ENCODE measurements at places on chromosomes 4 and X. TPM values are rescaled to one million over a fixed set of nuclear protein-coding genes. Genes with fewer than 3 reads are reported as not detected.

Gene DMRTC1
- not detected for total RNA-seq

Gene CENPVL1
- total RNA-seq: not detected

Gene SUPT20HL1
- total RNA-seq: not detected

Gene ZCCHC18
- not detected for total RNA-seq

Gene ODAPH
- not detected for total RNA-seq

Gene ACOX3
- total RNA-seq: 104 TPM

DNA sequence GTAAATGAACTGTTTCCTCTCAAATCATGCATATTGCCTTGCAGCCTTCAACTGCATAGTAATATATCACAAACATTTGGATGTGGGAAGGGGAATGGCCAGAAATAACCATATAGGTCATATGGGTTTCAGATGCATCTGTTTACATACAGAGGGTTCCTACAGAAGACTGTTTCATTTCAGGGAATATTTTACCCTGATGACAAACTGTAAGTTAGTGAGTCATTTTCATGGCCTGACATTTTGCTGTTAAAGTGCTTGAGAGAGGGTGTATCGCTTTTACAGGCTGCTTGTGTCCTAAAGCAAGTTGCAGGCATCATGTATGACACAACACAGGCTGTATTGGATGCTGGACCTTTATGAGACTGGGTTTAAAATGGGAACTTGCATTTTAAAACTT is 25.5 kb upstream of the AMOT start:
- DNase-seq: no peak

GRCh38 chr4:183335369-183335940 is 13.2 kb upstream of the CLDN24 start:
- DNase-seq: no peak

DNA sequence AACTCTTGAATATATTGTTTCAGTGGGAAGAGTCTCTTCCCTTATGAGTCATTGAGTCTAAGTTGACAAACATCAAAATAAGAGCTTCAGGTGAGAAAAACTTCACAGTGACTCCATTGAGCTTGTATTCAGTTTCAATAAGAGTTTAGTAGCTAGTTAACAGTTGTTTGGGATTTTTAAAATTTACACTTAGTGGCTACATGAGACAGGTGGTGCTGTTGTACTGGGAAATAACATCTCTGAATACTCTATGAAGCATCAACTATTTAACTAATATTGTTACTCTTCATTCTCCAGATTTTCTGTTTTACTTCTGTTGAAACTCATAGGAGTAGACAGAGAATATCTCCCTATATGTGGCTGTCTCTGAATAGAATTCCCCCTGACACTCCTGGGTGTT is 1609.1 kb downstream of the C4orf33 start:
- DNase-seq: no peak

DNA sequence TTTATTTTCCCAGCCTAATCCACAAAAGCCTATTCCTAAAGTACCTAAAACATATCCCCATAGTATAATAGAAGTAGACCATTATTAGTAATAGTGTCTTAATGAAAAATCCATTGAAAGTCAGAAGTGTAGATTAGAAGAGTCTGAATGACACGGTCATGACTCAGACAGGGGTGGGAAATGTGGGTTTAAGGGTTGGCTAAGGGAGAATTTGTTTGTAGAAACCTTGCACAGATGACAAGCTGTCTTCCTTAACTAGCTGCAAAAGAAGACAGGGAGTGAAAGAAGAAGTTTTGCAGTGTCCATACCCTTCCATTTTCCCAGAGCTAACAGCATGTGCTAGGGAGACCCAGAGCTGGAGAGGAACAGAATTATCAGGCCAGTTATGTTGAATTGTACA is 242.7 kb upstream of the ETNPPL start:
- DNase-seq: no peak

DNA sequence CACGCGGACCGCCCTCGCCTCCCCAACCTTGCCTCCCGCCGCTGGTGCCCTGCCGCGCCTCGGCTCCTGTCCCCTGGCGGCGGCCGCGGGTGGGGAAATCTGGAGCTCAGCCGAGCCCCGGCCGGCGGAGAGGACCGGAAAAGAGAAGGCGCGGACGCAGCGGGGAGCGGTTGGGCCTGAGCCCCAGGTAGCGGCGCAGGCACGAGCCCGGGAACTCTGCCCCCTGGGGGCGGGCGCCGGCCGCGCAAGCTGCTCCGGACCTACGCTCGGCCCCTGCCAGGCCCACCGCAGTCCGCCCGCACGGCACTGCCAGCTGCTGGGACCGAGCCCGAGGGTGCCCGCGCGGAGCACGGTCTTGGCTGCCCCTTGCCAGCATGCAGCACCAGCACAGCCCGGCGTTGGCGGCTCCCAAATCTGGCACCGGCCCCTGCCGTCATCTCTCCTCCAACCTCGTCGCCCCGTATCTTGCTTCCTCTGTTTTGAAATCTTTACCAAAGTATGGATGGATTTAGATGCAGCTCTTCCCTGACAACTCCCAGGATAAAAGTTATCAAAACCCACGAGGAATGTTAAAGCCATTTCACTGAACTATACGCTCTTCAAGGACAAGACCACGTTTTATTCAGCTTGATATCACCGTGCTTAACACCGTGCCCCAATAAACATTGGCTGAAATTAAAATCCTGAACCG is at the start of gene PRSS12:
TSS of gene PRSS12 (minus strand) at position 161 of the 691 bp plus-strand sequence. CDS start 283 bp downstream, outside the sequence.
- DNase-seq: peak; percentile 85

GRCh38 chr4:153534792-153535629 is 68.9 kb downstream of the TMEM131L start:
- no peak for DNase-seq

GRCh38 chr4:6641164-6641970 is 882 bp downstream of the MRFAP1 start:
- DNase-seq: peak; percentile 61

DNA sequence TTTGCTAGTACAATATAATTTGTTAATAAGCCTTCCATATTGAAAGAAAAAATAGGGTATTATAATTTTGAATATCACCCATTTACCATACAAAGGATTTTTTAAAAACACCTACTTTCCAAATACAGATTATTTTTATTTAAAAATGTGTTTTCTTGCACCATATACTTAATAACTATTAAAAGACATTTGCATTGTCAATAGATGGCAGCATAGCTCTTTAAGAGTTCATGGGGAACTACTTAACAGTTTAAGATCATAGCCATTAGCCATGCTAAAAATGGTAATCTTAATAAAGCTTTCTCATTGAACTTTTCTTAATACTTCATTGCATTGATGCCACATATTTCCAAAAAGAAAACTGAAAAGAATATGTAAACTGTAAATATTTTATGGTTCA is 1995.9 kb downstream of the C4orf33 start:
- DNase-seq: no peak

DNA sequence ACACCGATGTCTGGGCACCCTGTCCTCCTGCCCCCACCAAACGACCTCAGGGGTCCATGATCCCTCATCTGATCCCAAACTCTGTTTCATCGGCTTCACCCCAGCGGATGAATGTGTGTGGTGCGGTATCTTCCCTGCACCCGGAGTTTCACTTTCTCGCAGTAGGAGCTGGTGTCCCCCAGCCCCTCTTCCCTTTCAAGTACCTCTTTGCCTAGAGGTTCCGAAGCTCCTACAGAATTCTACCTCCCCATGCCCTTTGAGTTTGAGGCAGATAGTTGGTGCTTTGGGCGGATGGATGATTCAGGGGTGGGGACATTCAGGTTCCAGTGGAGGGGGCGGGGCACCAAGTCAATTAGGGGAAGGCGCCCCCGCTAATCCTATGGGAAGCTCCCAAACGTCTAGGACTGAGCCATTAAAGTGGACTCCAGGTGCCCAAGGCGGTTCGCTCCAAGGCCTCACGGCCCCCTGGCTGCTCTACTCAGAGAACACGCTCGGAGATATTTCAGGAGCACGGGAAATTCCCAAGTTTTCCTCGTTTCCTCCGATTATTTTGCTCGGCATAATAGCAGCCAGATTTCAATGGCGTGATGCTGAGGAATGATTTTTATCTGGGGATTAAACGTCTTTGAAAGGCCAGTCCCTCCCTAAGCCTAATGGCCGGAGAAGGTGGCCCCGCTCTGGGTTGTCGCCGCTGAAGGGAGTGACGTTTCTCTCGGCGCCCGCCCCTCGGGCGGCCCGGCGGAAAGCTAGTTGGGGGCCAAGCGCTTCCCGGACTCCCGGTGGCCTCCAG is 1.3 kb downstream of the MSX1 start:
- no peak for DNase-seq

Data from transverse colon (tissue), 4 donors.